Cardiac septum (tissue), 1 donor: ENCODE measurements at places on chromosomes 16 and 17. TPM values are rescaled to one million over a fixed set of nuclear protein-coding genes. Genes with fewer than 3 reads are reported as not detected.

The PRAC1 gene
- total RNA-seq: not detected

The PRR29 gene
- total RNA-seq: 0.51 TPM

GRCh38 chr16:17258848-17259713 is 211.7 kb downstream of the XYLT1 start:
- DNase-seq: peak; percentile 66

DNA sequence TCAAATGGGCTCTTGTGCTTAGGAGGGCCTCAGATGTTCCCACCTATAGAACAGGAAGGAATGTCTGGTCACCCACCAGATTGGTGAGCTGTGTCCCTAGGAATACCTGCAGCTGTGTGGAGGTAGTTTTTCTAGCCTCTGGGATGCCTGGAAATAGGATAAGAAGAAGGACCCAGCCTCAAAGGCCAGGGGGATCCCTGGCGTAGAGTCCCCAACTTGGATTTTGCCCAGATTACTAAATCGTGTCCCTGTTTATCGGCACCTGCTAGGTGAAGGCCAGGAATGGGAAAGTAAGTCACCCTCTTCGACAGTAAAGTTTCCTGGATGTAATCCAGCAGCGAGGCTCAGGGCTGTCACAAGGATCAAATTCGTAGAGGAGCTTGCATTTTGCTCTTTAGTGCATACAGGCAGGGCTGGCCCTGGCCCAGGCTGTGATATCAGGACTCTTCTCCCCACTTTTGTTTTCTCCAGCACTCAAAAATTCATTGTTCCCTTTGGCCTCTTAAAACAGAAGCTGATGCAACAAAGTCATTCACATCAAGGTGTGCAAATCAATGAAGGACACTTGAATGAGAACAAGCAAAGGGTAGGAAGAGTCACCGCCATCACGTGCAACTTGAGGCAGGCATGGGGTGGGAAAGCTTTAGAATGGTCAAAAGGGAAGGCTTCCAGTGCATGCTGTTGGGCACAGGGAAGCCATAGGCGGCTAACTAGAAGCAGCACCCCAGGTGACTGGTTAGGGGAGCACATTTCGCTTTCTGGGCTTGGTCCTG is 7.5 kb downstream of the SLC13A2 start:
- DNase-seq: no peak

GRCh38 chr16:50674831-50675230 is 6.3 kb downstream of the SNX20 start:
- DNase-seq: no peak

DNA sequence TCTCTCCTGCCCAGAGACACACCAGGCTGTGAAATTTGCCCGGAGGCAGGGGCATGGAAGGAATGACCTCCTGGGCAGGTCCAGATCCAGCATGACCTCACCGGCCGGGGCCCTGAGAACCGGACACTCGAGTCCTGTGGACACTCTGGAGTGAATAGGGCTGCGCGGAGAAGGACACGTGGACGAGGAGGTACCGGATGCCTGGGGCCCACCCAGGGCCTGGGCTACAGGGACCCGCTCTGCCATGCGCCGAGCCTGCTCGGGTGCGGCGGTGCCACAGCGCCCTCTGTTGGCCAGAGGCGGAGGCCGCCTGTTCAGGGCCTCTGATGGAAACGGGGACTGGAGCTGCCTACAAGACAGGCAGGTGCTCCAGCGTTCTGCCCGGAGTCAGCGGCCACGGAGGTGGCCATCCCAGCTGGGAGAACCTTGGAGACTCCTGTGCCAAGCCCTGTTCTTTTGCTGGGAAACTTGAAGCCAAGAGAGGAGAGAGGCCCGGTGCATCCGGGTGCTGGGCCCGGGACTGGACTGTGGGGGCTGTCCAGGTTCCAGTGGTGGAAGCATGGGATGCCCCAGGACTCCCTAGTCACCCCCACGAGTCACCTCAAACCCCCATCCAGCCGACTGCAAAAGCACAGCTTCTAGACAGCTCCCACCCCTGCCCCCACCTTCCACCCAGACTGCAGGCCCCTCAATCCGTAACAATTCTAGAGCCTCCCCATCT is 19.3 kb upstream of the NXPH3 start:
- peak; percentile 84 for DNase-seq

The ENPP7 gene
- total RNA-seq: not detected

The CRYM gene
- total RNA-seq: 105 TPM

DNA sequence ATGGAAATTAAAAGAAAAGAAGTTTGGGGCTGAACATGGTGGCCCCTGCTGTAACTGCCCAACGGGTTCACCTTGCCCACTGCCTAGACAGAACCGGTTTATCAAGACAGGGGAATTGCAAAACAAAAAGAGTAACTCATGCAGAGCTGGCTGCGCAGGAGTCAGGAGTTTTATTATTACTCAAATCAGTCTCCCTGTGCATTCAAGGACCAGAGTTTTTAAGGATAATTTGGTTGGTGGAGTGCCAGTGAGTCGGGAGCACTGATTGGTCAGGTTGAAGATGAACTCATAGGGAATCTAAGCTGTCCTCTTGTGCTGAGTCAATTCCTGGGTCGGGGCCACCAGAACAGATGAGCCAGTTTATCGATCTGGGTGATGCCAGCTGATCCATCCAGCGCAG is 4.4 kb upstream of the SCPEP1 start:
- DNase-seq: no peak

The NEUROD2 gene
- total RNA-seq: 0.08 TPM

- DNase-seq: no peak
Measured at GRCh38 chr16:9016824-9017223, 53.1 kb upstream of the USP7 start.

- DNase-seq: no peak
Measured at GRCh38 chr17:55444471-55445441, 23.1 kb upstream of the MMD start.

DNA sequence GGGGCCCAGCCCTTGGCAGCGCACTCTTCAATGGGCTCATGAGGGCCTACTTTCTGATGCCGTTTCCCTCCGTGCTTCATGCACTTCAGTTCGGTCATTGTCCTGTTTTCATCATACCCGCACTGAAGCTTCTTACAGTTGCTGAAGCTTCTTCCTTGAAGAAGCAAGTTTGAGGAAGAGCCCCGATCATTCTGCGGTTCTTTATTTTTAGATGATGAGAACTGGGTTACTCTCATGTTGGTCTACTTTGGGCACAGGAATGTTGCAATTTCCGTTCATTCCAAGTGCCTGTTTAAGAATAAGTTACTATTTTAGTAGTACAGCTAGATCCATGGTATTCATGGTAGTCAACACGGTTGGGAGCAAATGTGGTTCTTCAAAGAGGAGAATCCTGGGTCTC is 587.7 kb upstream of the HSBP1 start:
- no peak for DNase-seq
